ENCODE measurements at places on chromosomes 2 and 18. TPM values are rescaled to one million over a fixed set of nuclear protein-coding genes. Genes with fewer than 3 reads are reported as not detected.

Gene MOGAT1
- not detected for total RNA-seq

- no peak for DNase-seq
These were observed 94.5 kb upstream of the TTC39C start for GRCh38 chr18:23920054-23920453.

Gene GKN1
- total RNA-seq, result not detected

GRCh38 chr2:236980961-236981360, 104.7 kb upstream of the COPS8 start:
- DNase-seq, result no peak

DNA sequence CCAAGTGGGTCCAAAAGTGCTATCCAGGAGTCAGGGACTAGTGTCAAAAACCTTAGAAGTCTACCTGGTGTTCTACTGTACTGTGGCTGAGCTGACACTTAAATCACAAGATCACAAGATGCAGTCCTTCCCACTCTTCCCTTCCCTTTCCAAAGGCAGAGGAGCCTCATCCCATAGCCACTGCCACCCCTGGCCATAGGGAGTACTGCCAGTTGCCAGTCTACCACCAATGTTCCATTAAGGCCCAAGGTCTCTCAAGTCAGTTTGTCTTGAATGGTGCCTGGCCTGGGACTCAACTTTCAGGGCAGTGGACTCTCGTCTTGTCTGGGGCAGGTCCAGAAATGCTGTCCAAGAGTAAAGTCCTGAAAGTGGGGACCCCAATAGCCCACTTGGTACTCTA, 585.6 kb downstream of the NUP35 start:
- DNase-seq, result no peak

- no peak for DNase-seq
These were observed 30.7 kb upstream of the CALCRL start for GRCh38 chr2:187478719-187479118.
